Lower leg skin (tissue), 4 donors: ENCODE measurements at places on chromosomes 16 and 17. TPM values are rescaled to one million over a fixed set of nuclear protein-coding genes. Genes with fewer than 3 reads are reported as not detected.
A peak's percentile ranks its signal among the peaks of the same experiment; 100 is the strongest.

The KRTAP2-2 gene
- total RNA-seq, result 58.7 TPM

The KRT24 gene
- total RNA-seq, result not detected

The MYH13 gene
- total RNA-seq, result not detected

The MTSS2 gene
- 28.8 TPM for total RNA-seq

The CLDN7 gene
- 25.6 TPM for total RNA-seq

The ELP5 gene
- total RNA-seq, result 20.6 TPM

The CACNB1 gene
- total RNA-seq, result 9.3 TPM

The MT1A gene
- total RNA-seq, result 9.6 TPM

The TBC1D3E gene
- not detected for total RNA-seq

The TP53TG3B gene
- total RNA-seq, result not detected

The RNF112 gene
- 4.2 TPM for total RNA-seq

The PVALEF gene
- total RNA-seq, result not detected

The SNTB2 gene
- 60.4 TPM for total RNA-seq

The KRTAP2-3 gene
- not detected for total RNA-seq

- DNase-seq, result no peak
Measured at GRCh38 chr17:31488264-31488981, 96.9 kb downstream of the RAB11FIP4 start.

DNA sequence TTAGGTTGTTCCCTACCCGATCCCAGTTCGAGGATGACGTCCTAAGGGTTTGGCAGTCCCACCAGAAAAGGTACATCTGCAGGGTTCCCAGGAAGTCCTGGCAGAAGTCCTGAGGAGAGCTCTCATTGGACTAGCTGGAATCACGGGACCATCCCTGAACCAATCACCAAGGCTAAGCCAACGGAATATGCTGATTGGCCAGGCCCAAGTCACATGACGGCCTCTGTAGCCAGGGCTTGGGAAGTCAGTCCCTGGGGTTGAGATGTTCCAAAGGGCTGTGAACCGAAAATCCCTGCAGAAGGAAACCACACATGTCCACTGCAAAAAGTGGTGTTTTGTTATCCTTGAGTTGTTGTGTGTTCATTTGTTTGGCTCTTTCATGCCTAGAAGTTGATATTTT lies 68.2 kb upstream of the ZNF423 start:
- DNase-seq, result no peak

DNA sequence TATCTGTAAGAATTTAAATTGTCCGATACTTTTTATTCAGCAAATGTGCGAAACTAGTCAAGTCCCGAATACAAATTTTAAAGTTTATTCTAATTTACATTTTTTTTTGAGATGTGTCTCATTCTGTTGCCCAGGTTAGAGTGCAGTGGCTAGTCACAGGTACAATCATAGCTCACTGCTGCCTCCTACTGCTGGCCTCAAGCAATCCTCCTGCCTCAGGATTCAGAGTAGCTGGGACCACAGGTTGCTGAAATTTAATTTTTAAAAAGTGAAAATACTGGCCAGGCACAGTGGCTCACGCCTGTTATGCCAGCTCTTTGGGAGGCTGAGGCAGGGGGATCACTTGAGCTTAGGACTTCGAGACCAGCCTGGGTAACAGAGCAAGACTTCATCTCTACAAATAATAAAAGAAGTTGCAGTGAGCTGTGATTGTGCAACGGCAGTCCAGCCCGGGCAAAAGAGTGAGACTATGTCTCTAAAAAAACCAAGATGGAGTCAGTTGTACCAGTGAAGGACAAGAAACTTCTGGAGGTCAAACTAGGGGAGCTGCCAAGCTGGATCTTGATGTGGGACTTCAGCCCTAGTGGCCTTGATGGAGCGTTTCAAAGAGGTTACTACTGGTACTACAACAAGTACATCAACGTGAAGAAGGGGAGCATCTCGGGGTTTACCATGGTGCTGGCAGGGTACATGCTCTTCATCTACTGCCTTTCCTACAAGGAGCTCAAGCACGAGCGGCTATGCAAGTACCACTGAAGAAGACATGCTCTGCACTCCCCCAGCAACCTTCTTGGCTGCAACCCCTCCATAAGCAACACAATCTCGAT lies 5.6 kb downstream of the POLG2 start:
- no peak for DNase-seq

GRCh38 chr17:17537311-17538099 lies 41.3 kb upstream of the RASD1 start:
- no peak for DNase-seq

GRCh38 chr16:68627951-68628425 lies 17.1 kb upstream of the CDH3 start:
- no peak for DNase-seq

DNA sequence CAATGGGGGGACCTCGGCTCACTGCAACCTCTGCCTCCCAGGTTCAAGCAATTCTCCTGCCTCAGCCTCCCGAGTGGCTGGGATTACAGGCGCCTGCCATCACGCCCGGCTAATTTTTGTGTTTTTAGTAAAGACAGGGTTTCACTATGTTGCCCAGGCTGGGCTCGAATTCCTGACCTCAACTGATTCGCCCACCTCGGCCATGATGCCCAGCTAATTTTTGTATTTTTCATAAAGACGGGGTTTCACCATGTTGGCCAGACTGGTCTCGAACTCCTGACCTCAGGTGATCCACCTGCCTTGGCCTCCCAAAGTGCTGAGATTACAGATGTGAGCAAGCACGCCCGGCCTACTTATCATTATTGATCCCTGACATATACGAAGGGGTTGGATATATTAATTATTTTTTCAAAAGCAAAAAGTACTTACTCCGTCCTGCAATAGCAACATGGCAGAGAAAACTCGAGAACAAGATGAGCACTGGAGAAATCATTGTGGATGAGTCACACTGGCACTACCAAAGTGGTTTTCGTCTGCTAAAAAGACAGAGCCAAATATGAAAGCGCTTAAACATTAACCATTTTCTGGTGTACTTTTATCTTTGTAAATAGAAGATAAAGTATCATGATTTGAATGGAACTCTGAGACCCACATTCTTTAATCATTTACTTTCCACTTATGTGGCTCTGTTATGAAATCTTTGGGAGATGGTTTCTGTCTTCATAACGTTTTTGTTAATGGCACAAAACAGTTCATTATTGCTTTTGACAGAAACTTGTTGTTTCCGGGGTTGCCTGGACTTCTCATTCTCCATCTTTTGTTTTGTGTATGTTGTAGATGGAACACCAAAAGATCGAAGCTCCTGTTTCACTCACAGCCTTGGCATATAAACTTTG lies at the start of gene APOH:
Gene APOH (minus strand): TSS at position 529 of the 896 bp plus-strand sequence. CDS start 36 bp downstream, at position 493.
- DNase-seq, result no peak

GRCh38 chr17:27430882-27431491 lies 25.3 kb upstream of the KSR1 start:
- no peak for DNase-seq

- no peak for DNase-seq
Measured at GRCh38 chr16:85227084-85227945, 115.0 kb upstream of the CIBAR2 start.

DNA sequence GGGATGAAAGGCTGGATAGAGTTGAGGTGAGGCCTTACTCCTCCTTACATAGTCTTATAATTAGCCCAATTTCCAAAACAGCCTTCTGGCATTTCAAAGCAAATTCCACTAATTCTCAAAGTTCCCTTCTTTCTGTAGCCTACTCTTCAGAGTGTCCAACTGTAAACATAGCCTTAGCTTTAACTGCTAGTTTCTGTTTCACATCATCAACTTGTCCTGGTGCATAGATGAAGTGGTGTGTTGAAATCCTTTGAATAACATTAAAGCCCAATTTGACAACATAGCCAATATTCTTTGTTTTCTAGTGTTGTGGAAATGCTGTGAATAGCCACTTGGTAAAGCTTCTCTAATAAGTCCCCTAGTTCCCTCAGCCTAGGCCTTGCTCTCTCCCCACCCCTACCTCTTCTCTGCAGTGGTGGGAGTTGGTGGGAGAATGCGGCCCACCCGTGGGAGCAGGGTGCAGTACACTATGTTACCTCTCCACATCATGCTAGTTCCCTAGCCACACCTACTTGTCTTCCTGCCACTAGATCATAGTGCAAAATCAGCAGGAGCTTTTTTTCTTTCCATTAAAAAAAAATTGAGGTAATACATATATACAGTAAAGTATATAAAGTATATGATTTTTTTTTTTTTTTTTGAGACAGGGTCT lies 127.0 kb upstream of the HAS3 start:
- DNase-seq, result no peak

GRCh38 chr16:80517846-80518245 lies 22.9 kb upstream of the DYNLRB2 start:
- no peak for DNase-seq

DNA sequence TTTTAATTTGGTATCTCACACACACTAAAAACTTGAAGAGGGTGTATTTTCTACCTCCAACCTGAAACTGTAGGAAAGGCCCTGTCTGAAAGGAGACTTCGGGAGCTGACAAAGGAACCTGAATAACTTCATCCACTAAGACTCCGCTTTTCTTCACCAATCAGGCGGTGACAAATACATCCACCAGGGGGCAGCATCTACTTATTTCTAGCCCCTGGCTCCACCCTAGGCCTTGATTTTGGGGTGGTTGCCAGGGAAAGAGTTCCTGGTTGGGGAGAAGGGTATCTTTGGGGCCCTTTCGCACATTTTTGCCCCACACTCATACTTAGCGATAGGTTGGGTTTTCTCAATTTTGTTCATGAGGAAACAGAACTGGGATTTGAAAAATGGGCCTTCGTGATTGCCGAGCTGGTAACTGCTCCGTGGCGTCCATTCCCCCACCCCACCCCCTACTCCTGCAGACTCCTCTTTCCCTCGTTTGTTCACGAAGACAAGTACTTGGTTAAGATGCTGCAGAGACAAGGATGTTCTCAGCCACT lies 4.8 kb upstream of the ARL4D start:
- DNase-seq, result peak; percentile 92

GRCh38 chr17:29594519-29595090 lies 1.7 kb downstream of the ANKRD13B start:
- peak; percentile 12 for DNase-seq

GRCh38 chr16:70709457-70709856 lies 23.6 kb upstream of the MTSS2 start:
- no peak for DNase-seq

DNA sequence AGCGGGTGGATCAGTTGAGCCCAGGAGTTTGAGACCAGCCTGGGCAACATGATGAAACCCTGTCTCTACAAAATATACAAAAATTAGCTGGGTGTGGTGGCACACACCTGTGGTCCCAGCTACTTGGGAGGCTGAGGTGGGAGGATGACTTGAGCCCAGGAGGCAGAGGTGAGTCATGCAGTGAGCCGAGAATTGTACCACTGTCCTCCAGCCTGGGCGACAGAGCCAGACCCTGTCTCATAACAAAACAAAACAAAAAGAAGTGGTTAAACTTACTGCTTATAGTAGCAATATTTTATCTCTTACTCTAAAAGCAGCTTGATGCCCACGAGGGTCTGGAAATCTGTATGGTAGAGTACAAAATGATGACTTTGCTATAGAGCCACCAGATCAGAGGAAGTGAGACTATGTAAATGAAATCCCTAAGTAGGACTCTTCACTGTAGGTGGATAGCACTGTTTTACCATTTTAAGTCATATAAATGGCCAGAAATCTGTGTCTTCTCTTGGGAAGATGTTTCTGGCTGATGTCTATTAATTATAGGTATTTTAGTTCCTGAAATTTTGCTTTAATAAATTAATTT lies 60.4 kb upstream of the MRC2 start:
- DNase-seq, result no peak

DNA sequence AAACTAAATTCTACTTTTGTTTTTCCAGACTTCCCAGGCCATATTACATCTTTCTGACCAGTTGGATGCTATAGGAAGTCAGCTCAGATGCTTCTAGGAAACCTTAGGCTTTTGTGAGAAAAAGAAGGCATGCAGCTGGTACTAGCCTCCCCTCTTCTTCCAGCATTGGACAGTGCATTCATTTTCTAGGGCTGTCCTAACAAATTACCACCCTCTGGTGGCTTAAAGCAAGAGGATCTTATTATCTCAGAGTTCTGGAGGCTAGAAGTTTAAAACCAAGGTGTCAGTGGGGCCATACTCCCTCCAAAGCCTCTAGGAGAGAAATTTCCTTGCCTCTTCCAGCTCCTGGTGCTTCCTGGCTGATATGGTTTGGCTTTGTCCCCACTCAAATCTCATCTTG lies 467.8 kb downstream of the SLC39A11 start:
- DNase-seq, result no peak

DNA sequence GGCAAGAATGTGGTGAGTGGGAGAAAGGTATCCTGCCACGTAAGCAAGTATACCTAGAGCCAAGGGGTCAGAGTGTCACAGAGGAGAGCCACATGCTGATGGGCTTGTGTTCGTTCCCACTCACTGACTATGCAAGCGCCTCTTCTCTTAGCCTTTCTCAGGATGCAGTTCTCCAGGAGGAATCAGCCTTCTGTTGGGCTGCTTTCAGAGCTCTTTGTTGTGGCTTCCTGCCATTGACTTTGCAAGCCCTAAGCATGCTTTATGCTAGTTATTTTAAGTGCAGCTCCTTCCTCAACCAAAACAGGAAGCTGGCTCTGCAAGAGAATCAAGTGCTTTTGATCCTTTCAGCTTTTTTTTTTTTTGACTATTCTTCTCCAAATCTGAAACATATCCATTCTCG lies 66.6 kb downstream of the SIAH1 start:
- DNase-seq, result peak; percentile 22

GRCh38 chr17:77840513-77841165 lies 117.9 kb upstream of the TNRC6C start:
- no peak for DNase-seq

DNA sequence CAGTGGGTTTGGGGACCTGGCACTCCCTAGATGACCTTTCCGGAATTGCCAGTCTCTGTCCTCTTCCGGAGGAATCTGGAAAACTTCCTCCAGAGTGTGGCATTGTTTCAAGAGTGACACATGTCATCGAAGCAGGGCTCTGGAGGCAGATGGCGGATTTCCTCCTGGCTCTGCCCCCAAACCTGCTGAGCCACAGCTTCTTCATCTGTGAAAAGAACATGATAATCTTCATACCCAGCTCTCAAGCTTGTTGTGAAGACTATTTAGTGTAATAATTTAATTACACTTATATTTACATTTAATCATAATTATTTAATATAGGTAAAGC lies 19.7 kb upstream of the TEX2 start:
- no peak for DNase-seq

GRCh38 chr16:82639263-82639662 lies 12.5 kb downstream of the CDH13 start:
- no peak for DNase-seq

DNA sequence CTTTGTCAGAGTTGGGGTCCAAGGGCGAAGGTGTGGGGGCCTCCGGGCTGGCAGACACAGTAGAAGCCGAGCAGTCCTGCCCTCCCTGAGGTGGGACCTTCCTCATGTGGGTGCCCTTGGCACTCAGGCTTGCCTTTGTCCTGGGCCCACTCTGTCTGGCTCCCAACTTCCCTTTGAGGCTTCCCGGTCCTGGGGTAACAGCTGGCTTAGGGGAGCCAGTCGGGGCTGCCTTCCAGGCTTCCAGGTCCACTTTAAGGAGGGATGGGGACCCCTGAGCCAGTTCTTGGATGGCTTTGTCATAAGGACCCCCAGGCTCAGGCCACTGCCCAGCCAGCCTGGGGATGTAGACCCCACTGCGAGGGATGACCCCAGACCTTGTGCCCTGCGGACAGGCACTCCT lies 7.8 kb downstream of the GAS2L2 start:
- no peak for DNase-seq

DNA sequence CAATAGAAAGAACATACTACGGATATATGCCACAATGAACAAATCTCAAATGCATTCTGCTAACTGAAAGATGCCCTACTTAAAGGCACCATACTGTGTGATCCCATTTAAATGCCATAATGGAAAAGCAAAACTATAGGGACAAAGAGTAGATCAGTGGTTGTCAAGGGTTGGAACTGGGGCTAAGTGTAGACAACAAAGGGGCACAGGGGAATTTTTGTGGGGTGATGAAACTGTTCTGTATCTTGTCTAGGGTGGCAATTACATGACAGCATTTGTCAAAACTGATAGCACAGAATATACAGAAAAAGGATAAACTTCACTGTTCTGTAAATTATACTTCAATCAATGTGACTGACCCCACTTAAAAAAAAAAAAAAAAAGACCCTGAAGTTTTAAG lies 17.7 kb downstream of the GFOD2 start:
- DNase-seq, result no peak
